Right renal cortex interstitium (tissue), 3 donors: ENCODE measurements at places on chromosomes 2 and 18. TPM values are rescaled to one million over a fixed set of nuclear protein-coding genes. Genes with fewer than 3 reads are reported as not detected.

DNA sequence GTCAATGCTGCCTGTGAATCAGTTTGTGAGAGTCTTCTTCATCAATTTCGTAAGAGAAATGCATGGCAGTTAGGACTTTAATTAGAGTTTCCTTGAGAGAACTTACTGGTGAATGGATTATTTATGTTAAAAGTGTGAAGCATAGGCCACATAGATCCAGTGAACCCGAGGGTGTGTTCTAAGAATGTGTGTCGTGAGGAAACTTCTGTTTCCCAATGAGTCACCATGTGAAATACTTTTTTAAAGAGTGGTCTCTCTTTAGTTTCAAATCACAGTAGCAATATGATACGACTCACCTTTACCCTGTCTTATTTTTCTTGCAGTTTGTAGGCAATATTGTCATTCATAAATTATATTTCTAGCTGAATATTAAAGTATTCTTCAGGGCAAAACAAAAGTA, 18.5 kb downstream of the THSD7B start:
- no peak for DNase-seq

DNA sequence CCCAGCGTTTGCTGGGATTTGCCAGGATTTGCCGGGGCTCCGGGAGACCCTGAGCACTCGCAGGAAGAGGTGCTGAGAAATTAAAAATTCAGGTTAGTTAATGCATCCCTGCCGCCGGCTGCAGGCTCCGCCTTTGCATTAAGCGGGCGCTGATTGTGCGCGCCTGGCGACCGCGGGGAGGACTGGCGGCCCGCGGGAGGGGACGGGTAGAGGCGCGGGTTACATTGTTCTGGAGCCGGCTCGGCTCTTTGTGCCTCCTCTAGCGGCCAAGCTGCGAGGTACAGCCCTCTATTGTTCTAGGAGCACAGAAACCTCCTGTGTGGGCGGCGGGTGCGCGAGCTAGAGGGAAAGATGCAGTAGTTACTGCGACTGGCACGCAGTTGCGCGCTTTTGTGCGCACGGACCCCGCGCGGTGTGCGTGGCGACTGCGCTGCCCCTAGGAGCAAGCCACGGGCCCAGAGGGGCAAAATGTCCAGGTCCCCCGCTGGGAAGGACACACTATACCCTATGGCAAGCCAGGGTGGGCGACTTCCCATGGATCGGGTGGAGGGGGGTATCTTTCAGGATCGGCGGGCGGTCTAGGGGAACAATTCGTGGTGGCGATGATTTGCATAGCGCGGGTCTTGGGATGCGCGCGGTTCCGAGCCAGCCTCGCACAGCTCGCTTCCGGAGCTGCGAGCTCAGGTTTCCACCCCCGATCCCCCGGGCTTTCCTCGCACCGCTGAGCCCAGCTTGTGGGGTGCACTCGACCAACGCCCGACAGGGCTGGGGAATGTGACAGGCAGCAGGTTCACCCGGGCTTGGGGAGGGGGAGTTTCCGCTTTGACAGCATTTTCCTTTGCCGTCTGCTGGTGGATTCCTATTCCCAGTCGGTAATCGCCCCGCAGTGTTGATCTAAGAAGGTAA, 2.8 kb downstream of the ONECUT2 start:
- DNase-seq = no peak

The KCNIP3 gene
- 14.7 TPM for polyA plus RNA-seq

DNA sequence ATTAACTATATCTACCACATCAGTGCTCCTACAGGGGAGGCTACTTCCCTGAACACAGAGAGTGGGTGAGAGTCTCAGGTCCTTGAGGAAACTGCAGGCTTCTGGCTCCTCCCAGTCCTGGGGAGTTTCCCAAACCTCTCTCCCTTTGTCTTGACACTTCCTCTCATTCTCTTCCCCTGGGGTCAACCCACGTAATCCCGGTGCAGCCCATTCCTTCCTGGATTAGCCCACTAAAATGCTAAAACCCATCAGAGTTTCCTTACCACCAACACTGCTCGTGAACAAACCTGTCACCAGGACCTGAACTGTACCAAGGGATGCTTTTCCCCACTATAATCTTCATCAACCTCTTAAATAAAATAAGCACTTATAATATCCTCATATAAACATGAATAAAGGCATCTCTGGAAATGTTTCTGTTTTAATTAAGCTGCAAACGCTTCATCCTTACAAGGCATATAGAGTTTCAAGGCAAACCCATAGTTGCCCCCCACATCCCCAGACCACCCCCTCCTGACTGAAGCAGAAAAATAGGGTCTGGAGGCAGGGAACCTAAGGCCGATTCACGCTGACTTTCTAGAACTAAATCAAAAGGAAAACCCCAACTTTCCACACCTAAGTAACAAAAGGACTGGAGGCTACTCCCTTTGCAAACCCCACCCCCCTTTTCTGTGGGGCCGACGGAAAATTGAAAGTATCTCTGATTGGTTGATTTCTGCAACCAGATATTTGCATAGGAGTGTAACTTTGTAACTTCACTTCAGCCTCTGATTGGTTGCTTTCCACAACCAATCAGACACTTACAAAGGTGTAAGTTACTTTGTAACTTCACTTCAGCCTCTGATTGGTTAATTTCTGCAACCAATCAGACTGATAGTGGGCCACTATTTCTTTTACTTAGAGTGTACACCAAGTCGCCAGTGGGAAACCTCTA, 19.0 kb downstream of the TMSB10 start:
- no peak for DNase-seq

- no peak for DNase-seq
Observed at GRCh38 chr2:196959734-196960338, 33.3 kb upstream of the PGAP1 start.

DNA sequence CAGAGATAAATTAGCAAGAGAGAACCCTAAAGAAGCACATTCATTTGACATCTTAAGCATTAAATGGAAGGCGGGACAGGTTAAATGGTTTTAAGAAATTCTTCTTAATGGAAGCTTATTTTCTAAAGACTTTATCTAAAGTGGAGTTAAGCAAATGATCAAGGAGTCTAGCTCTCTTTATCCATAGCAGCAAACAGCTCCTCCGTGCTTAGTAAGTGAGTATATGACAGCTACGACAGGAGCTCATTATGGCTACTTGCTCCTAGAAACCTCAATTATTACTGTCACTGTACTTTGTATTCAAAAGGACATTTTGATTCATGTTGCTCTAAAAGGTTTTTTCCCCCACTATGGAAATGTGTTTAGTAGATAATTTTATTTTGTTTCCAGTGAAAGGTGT, 444.9 kb downstream of the TMX3 start:
- DNase-seq = no peak

DNA sequence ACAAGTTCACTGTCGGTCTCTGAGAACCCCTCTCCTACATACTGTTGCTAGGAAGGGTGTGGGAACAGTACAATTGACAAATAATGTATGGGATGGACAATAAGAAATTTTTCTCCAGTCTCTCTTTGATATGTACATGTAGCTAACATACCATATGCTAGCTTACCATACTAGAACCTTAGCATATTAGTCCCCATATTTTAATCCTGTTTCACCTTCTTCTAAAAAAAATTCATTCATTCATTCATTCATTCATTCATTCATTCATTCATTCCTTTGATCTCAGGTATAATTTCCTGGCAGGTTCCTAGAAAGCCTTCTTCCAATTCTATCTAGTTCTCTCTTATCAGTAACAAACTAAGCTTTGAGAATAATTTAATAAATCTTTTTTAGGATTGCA, 62.2 kb downstream of the TTC21B start:
- no peak for DNase-seq

DNA sequence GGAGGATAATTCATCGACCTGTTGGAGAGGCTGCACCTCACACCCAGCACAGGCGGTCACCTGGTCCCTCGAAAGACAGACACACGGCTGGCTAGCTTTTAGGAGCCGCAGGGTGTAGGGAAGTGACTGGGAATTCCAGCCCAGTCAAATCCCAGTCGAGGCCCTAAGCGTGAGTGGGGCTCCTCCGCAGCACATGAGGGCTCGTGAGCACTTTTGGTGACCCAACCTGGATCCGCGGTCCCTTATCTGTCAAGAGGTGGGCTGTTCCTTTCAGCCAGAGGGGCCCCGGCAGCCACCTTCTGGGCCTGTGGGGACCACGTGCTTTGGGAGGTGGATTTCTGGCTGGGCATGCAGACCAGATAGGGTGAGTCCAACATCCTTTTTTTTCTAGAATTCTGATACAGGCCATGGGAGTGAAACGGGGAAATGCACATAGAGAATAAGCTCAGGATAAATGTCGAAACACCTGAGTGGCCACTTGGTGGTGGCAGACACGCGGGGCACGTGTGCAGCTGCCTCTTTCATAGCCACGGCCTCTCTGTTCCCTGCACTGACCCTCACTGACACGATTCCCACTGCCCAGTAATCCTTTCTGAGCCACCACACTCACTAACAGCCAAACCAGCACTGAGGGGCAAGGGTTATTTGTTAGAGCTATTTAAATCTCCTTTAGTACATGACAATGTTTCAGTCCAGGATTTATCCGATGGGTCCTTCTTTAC, 148.4 kb upstream of the PXDN start:
- no peak for DNase-seq

The NBEAL1 gene
- polyA plus RNA-seq = 14.3 TPM

The SS18 gene
- 94.9 TPM for polyA plus RNA-seq

DNA sequence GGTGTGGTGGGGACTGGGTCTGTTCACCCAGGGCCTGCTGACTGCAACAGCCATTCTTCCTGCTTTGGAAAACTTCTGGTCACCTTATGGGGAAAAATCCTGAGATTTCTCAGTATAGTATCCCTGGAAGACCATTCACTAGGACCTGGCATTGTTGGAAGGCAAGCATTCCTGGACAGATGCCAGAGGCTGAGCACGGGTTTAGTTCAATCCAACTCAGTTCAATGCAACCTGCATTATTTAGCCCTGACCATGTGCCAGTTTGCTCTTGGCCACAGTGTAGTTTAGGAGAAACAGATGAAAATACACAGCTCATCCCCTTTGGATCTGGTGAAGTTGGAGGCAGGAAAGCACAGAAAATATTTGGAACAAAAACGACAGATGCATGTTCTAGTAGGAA, 95.9 kb downstream of the LPIN1 start:
- no peak for DNase-seq

DNA sequence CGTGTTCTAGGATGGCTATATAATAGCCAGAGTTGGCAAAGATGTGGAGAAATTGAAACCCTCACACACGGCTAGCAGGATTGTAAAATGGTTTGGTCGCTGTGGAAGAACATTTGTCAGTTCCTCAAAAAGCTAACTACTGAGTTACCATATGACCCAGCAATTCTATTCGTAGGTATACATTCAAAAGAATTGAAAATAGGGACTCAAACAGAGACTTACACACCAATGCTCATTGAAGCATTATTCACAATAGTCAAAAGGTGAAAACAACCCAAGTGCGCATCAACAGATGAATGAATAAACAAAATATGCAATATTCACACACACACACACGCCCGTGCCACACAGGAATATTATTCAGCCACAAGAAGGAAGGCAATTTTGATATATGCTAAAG, 98.7 kb downstream of the PLA2R1 start:
- DNase-seq = no peak

DNA sequence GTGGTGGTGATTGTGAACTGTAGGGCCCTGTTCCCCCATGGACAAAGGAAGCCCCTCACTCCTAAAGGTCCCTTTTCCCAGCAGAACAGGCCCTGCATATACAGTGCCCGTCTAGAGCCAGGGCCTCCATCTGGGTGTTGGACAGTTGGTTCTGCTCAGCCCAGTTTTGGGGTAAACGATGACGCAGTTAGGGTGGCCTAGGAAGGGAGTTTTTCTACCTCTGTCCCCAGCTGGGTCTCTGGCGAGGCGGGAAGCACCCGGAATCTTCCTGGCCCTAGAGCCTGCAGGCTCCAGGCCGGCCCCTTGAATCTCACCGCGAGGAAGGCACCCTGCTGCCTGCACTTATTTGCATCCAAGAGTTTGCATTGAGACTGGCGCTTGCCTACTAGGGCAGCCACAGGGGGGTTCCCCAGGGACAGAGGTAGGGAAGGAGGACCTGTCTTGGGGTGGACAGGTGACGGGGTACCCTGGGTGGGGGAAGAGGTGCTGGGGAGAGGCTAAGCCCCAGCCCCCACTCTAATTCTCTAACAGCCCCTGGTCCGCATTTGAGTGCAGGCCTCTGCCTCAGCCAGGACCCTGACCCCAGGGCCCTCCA, 529 bp upstream of the MTA3 start:
- DNase-seq = no peak

The ERFE gene
- 4.3 TPM for polyA plus RNA-seq

DNA sequence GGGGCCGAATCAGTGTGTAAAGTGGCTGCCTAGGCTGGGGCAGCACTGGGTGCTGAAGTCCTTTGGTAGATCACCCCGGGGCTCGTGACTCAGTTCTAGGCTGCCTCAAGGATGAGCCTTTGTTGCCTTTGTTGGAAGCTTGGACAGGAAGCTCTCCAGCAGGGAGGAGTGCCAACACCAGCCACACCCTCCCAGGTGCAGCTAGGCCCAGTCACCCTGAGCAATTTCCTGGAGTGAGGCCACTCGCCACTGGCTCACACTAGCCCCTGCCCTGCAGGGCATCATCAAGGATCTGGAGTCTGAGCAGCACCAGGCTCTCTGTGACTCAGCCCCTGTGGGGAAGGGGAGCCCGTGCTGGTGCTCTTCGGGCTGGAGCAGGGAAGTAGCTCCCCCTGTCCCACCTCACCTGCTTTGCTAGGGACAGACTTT, 6.7 kb upstream of the SDC1 start:
- DNase-seq = no peak

DNA sequence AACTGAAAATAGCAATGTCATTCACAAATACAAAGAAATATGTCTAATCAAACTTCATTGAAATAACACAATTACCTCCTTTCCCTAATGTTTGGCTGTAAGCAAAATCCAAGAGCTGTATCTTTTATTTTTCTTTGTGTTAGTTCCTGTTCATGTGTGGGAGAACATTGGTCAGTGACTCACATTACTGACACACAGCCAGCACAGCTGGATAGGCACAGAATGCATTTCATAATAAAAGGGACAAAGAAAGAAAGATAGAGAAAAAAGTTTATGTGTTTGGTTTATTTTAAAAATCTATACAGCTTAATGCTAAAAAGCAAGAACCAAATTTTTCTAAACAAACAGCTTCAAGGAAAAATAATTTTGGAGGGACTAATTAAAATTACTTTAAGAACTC, 185.6 kb upstream of the COL3A1 start:
- no peak for DNase-seq

DNA sequence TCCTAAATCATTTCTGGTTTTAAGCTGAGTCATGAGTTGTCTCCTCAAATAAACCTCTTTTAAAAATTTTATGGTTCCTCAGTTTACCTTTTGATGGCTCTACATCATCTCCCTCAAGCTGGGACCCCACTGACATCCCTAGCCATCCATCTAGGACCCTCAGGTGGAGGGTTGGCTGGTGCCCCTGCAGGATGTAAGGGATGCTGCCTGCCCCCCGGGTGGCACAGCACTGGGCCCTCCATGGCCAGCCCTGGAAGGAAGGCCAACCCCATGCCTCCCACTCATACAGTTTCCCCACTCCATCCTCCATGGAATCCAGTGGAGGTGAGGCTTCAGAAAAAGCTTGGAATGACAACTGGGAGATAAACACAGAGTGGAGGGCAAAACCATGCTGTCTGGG, 17.2 kb upstream of the GPC1 start:
- no peak for DNase-seq

GRCh38 chr2:231679908-231680284, 28.4 kb upstream of the PTMA start:
- DNase-seq = no peak
